ENCODE measurements at places on chromosomes 4 and X. TPM values are rescaled to one million over a fixed set of nuclear protein-coding genes. Genes with fewer than 3 reads are reported as not detected.

GRCh38 chrX:6851140-6851539 lies 296.4 kb upstream of the STS start:
- DNase-seq: no peak

DNA sequence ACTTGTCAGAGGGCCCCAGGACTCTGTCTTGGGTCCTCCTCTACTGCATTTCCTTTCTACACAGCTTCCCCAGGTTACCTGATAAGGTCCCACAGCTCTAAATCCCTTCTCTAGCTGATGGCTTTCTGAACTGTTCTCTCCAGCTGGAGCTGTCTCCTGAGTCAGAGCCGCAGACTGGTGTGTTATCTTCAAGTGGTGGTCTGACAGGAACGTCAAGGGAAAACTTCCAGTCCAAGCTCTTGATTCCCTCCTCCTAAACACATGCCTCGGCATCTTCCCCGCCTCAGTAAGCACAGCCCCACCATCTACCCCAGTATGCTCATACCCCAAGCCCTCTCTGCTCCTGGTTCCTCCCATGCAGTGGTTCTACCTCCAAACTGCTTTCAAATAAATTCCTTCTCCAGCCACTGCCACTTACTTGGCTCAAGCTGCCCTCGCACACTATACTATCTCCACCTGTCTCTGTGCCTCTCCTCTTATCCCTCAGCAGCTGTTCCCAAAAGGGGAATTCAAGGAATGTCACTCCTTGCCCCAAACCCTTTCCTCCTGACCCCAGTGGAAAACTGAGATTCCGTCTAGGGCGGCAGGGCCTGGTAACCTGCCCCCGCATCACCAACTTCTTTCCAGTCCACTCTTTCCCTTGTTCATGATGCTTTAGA lies 17.2 kb upstream of the CENPU start:
- DNase-seq: no peak

GIMD1 gene
- total RNA-seq: not detected

DNA sequence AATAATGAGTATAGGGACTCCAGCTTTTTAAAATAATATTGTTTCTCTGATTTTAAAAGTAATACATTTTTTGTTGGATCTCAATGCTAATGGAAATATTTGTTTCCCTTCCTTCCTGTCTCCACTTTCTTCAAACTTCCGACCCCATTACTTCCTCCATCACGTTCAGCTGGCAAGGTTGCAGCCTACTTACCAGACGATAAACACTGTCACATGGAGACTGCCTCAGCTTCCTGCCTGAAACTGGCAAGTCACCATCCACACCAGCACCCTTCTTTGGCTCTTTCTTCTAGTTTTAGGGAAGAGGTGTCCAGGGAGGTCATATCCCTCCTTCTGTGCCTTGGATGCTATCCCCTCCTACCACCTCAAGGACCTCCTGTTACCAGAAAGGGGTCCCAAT lies 3.4 kb upstream of the INTU start:
- DNase-seq: no peak

DNA sequence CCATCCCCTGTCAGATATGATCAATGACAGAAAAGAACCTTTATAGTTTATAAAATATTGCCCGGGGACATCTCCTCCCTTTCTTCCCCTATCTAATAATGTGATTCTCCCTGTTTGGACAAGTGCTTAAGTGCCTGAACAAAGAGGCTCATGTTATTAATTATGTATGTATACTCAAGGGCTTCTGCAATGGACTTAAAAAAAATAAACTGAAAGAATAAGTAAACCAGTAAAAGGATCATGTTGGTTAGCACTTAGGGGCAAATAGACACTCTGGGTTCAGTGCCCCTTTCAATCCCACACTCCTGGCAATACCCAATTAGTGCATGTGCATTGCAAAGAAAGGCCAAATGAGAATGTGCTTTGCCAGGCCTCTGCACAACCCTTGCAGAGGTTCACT lies 30.7 kb upstream of the RPS6KA6 start:
- DNase-seq: no peak

- no peak for DNase-seq
Measured at GRCh38 chr4:114226968-114227760, 247.7 kb upstream of the ARSJ start.

SSX2 gene
- not detected for total RNA-seq

DNA sequence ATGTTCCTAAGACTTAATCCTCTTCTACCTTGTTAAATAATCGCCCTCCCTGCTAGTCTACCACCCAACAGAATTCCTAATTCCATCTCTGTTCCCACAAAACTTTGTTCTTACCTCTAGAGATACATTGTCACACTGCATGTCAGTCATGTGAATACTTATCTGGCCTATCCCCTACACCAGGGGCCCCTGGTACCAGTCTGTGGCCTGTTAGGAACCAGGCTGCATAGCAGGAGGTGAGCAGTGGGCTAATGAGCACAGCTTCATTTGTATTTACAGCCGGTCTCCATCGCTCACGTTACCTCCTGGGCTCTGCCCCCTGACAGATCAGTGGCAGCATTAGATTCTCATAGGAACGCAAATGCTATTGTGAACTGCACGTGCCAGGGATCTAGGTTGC lies 73.9 kb downstream of the APBB2 start:
- no peak for DNase-seq

DNA sequence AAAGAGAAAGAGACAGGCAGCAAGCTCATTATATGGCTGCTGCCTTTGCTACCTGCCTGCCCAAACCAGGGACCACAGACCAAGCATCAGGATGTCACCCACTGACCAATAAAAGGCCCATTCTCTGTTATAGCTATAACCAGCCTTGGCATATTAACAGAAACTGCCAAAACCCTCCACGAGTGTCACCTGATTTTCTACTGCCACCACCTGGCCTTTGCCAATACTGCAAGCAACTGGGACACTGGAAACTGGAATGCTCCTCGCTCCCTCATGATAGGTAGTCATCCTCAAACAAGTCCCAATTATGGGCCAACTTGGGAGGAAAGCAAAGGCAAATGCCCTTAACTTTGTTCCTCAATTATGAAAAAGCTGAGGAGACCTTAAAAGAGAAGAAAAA lies 76.0 kb downstream of the SPIN4 start:
- DNase-seq: no peak

DNA sequence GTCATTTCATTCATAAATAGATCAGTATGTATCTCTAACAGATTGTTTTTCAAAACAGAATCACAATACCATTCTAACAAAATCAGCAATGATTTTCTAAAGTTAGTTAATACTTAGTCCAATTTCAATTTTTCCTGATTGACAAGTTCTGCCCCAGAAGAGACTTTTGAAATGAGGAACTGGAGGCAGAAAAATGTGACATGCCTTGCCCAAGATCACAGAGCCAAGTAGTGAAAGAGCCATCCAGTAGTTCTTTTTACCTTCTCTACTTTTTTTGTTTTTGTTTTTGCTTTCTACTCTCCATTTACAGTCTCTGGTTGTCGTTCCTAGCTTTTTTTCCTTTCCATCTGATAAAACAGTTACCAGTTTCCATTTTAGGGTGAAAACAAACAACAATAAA lies 129.3 kb upstream of the TMEM164 start:
- DNase-seq: no peak

KLHL4 gene
- 1.0 TPM for total RNA-seq

- no peak for DNase-seq
Measured at GRCh38 chrX:68488657-68489056, 10.2 kb upstream of the YIPF6 start.

MAGEB16 gene
- total RNA-seq: not detected

- no peak for DNase-seq
Measured at GRCh38 chr4:5100986-5101385, 49.7 kb downstream of the STK32B start.

NAT8L gene
- total RNA-seq: 1.00 TPM

GRCh38 chr4:89284828-89285227 lies 22.8 kb downstream of the GPRIN3 start:
- no peak for DNase-seq

ARX gene
- not detected for total RNA-seq

GRCh38 chr4:131302108-131302507 lies 1847.0 kb upstream of the PCDH10 start:
- no peak for DNase-seq

GRCh38 chrX:37746218-37746941 lies 33.5 kb upstream of the CYBB start:
- DNase-seq: no peak

- DNase-seq: no peak
Measured at GRCh38 chr4:68324519-68325262, 25.2 kb downstream of the YTHDC1 start.

DNA sequence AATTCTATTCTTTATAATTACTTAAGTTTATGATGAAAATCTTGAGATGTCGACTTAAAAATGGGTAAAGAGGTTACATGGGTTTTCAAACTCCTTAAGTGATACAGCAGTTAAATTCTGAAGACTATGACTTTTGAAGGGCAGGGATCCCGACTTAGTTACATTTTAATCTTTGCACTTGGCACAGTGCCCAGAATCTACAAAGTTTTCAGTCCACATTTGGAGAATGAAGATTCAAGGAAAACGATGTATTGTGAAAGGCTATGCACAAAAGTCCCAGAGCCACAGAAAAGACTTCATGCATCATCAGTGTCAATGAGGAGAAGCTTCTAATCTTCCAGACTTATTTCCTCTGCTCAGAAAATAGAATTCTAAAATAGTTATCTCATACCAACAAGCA lies 36.3 kb upstream of the GRPR start:
- no peak for DNase-seq

- no peak for DNase-seq
Measured at GRCh38 chr4:29073571-29073970, 1646.6 kb upstream of the PCDH7 start.

DNA sequence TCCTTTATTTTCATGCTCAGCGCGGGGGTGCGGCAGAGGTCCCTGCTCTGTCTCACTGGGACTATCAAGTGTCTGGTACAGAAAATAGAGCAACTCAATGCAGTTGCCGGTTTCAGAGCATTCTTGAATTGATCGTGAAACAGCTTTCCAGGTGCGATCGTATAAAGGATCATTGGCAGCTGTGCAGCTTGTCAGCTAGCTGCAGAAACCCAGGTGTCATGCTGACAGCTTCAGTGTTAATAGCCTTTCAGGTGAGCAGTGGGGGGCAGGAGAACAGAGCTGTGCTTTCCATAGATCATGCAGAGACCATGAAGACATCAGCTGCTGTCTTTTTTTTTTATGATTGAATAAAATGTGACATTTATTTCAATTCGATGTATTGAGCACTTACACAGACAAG lies 583.9 kb downstream of the NLGN4X start:
- no peak for DNase-seq

SERTM2 gene
- not detected for total RNA-seq

RAB41 gene
- not detected for total RNA-seq

HSFX2 gene
- total RNA-seq: not detected

DNA sequence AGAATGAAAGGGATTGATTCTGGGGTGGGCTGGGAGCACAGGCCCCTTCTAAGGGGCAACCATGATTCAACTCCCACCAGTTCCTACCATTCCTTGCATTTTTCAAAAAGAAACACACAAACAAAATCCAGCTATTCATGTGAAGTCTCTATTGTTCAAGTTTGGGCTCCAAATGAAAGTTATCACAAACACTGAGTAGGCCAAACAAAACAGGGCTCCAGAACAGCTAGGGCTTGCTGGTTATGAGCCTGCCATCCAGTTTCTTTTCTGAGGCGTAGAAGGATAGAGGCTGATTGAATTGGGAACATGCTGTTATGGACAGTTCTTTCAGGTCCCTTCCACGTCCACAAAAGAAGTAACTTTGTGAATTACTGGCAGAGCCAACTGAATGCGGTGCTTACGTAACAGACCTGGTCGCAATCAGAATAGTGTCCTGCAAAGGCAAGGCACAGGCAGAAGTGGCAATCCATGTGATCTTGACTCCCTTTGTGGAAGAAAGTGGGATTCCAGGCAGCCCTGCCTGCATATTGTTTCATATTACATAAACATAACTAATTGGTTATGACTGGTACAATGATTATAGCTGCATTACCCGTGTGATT lies 244.5 kb downstream of the SCFD2 start:
- DNase-seq: no peak

FAM241A gene
- total RNA-seq: 7.4 TPM

CTAG2 gene
- not detected for total RNA-seq

NIPAL1 gene
- 0.43 TPM for total RNA-seq

GRCh38 chr4:165802452-165802851 lies 70.6 kb upstream of the TLL1 start:
- DNase-seq: no peak

IGFBP7 gene
- 769 TPM for total RNA-seq

DNA sequence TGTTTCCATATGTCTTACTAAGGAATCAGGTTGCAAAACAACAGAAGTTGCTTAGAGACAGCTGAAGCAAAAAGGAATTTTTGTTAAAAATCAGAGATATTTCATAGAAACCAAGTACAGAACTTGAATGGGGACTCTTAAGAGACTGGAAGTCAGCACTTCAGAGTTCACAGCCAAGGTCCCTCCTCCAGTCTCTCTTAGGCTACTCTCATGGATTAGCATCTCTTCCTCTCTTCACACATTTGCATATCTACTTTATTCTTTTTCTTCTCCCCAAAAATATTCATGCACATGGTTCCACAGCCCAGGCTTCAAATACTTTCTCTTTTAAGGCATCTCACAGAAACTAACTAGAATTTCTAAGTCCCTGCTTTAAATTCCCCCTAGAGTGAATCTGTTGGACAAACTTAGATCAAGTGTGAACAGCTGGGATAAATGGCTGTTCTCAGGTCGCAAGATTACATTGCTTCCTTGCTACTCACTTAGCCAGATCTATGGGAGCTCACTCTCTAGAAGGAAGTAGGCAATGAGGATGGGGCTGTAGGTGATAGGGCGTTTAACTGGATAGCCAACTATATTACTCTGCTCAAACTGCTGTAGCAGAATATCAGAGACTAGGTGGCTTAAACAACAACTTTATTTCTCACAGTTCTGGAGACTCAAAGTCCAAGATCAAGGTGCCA lies 73.7 kb upstream of the GALNT7 start:
- DNase-seq: no peak

- no peak for DNase-seq
Measured at GRCh38 chrX:143306991-143307937, 210.0 kb downstream of the SPANXN3 start.

GRCh38 chr4:24416293-24416692 lies 168.1 kb downstream of the DHX15 start:
- no peak for DNase-seq

BMX gene
- 1.8 TPM for total RNA-seq

Measured in Right ventricle myocardium superior (tissue), 1 donor.